NCI-H1694 treated with DMSO at 0.1 percent for 48 hours (cell line): ENCODE measurements at places on chromosomes 1 and 21.

- DNase-seq = no peak
Measured at GRCh38 chr1:179761296-179761695, 18.2 kb downstream of the FAM163A start.

DNA sequence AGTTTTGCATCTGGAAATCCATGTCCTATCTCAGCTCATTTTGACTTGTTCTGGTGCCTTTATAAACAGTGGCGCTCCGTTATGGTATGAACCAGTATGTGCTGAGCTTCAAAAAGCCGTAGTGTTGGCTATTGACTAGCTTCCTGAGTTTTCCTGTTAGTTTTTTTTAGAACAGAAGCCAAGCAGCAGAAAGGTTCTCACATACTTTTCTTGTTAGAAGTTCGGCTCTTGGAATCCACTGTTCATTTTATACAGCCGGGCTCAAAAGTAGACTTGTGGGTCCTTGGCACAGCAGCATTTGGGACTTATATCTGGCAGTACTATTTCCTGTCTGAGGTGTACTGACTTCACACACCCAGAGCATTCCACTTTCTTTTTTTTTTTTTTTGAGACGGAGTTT lies 63.8 kb downstream of the TBCE start:
- DNase-seq = no peak

GRCh38 chr1:230972855-230973271 lies 5.8 kb downstream of the TTC13 start:
- DNase-seq = no peak

DNA sequence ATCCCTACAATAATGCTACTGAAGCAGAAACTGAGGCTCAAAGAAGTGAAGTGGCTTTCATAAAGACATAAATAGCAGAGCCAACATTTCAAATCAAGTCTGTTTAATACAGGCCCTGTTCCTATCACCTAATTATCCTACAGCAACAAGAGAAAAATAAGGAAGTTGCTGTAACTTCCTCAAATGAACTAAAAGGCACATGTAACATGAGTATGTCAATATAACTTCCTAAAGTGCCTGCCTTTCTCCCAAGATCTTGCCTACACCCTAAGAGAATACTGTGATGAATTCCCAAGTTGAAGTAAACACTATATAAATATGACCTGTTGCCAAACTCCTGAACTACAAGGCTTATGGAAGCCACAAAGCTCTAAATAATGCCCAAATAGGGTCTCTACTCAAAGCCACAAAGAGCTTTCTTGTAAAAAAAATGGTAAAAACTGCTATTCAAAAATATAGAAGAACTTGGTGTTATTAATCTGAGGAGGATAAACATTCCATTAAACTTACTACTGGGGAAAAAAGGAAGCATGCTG lies 8.6 kb downstream of the BEND5 start:
- no peak for DNase-seq

GRCh38 chr1:24970399-24970753 lies 40.3 kb upstream of the RUNX3 start:
- no peak for DNase-seq

- no peak for DNase-seq
Measured at GRCh38 chr1:192969091-192969490, 90.1 kb downstream of the UCHL5 start.

DNA sequence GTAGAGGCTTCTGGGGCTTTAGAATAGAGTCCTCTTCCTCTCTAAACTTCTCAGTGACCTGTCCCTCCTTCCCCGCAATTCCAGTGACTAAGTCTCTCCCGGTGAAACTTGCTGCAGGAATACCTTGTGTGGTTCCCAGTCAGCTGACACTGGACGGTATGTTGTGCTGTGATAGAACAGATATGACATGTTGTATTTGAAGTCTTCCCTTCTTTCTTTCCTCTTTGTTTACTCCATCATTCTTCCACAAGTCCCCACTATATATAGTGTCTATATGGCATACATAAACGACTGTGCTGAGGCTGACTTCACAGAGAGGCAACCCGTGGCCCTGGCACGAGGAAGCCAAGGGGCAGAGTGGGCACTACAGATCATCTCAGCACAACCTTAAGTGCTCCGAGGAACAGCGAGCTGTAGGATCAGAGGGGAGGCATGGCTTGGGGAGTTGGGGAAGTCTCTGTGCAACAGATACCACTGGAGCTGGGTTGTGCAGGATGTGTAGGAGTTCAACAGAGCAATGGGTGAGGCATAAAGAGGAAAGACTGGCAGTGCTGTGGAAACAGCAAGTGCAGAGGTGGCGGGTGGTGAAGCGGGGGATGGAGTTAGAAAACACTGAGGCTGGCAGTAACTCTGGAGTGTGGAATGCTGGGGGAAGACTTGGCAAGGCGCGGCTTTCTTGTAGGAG lies 237.8 kb downstream of the TRABD2B start:
- no peak for DNase-seq

- no peak for DNase-seq
Measured at GRCh38 chr1:35449334-35450008, 107.7 kb downstream of the KIAA0319L start.

- no peak for DNase-seq
Measured at GRCh38 chr1:237863234-237863633, 27.5 kb downstream of the ZP4 start.

- DNase-seq = peak; percentile 13
Measured at GRCh38 chr1:223628233-223629125, 37.0 kb downstream of the CAPN8 start.
